ENCODE measurements at places on chromosomes 1 and 21.

DNA sequence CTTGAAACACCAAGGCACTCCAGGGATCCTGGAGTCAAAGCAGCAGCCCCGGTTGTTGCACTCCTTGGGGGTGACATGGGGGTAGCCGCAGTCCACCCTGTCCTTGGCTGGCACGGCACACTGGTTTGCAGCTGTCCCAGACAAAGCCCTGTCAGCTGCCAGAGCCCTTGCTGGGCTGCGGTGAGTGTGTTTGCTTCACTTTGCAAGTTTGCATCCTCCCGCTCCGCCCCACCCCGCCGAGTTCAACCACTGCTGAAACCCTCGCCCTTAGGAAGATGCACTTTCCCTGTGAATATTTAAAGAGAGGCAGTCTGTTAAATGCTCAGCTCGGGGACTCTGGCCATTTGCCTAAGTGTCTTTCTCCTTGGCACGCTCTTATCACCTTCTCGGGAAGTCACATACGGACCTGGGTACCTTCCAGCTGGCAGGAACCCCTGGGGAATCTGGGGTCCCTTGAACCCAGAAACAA is 1.7 kb downstream of the TFF3 start:
- DNase-seq: no peak

- DNase-seq: no peak
Observed at GRCh38 chr1:12230549-12231275, 882 bp downstream of the VPS13D start.

- no peak for DNase-seq
Observed at GRCh38 chr1:107162745-107163144, 21.9 kb downstream of the NTNG1 start.

GRCh38 chr1:206834711-206835110 is 30.7 kb upstream of the IL20 start:
- no peak for DNase-seq

DNA sequence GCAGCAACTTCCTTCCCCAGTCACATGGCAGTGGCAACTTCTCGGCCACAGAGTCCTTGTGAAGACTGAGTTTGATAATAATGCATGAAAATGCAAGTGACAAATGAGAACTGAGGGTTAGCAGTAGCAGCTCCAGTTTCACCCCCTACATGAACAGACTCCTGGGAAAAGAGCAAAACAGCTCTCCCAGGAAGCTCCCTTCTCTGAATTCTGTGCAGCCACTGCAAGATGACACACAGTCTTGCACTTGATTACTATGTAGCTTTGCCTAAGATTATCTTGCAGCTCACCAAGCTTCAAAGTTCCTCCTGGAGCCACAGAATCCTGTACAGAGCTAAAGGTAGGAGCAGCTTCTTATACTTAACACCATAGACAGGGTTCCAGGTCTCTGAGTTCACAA is 4.7 kb downstream of the PGBD5 start:
- DNase-seq: no peak

DNA sequence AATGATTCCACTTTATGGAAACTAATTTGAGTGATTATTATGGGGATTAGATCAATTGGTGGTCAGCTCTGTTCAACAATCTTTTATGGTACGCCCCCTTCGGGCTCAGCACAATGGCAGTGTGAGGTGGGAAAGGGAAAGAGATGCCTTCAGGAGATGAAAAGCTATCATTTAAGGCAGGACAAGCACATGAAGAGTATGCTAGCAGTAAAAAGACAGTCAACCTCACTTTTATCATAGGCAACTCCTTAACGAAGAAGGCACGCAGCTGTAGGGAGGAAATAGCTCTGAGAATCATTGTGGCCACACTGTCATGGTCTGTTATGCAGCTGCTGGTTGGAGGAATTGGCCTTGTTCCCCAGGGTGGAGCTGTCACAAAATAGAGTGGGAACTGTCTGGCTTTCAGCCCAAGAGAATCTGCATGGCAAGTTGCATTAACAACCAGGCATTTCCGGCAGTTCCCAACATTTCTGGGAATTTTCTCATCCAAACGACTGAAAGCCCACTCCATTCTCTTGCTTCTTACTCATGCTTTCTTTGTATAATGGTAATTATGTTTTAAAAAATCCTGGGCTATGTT is 54.4 kb upstream of the BCL10 start:
- no peak for DNase-seq

DNA sequence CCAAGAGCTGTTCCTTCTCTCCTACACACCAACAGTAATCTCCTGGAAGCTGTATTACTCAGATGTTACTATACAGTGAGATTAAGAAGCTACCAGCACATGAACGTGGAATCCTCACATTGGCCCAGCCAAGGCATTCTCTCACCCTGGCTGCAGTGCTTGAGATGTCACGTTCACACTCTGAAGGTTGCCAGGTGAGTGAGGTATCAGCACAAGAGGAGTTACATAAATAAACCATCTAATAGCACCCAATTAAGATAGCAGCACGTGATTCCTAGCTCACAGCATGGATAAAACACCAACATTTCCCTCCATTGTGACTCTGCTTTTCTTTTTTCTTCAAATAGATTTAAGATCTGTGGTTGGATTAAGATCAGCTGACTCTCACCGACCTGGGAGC is 182.8 kb downstream of the PLPP3 start:
- DNase-seq: no peak

DNA sequence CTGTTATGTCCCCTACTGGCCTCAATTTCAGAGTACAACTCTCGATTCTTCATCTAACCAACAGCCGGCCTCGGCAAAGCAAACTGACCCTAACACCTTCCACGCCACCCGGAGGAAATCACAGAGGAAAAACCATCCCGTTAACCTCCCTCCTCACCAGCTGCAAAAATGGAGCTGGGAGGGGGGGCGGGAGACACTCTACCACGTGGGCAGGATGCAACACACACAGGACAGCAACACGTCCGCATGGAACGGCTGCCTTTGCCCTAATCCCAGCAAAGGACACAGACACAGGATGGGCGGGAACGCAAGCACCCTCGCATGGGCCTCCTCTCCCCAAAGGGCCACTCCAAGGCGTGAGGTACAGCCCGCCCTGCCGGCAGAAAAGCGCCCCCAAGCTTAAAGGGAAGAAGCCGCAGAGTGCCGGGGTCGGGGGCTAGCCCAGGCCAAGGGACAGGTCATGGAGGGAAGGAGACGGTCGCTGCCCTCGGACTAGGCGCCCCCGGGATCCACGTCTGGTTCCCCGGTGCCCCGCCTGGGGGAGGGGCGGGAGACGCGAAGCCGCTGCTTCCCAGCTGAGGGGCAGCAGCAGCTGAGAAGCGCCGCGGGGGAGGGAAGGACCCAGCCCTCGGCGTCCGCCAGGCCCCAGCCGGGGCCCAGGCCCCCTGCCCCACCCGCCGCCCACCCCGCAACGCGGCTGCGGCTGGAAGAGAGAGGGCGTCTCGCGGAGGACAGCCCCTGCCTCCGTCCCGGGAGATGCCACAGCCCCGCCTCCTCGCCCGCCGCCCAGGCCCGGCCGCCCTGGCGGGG is 590 bp downstream of the FOXJ3 start:
- no peak for DNase-seq

- no peak for DNase-seq
Observed at GRCh38 chr1:3029991-3030662, 8.9 kb downstream of the ACTRT2 start.

All from activated naive CD4-positive, alpha-beta T cell (primary cell).